ENCODE measurements at places on chromosomes 12 and 14.

DNA sequence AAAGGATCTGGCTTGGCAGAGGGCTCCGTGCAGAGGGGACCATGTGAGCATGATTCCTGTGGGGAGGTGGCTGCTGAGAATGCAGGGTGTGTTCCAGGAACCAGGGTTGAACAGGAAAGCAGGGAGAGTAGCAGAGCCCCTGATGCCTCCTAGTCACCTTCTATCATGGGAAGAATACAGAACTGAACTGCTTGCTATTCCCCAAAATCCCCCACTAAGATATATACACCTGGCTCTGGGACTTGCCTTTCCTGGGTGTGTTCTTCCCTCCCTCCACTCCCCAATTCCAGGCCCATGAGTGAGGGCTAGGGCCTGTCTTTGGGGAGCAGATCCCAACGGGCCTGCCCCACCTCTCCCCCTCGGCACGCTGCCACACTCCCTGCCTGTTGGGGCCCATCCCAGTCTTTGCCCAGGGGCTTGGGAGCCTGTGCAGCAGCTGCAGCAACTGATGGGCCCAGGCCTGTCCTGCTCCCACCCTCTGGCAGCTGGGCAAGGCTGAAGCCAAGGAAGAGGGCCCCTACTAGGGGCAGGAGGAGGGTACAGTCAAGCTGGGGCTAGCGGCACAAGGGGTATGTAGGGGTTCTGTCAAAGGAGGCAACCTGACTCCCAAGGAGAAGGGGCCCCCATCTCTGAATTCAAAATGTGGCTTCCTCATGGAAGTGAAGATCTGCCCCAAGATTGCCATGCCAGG lies 3.2 kb downstream of the AJUBA start:
- no peak for DNase-seq
- H3K36me3 ChIP-seq, result no peaks in the 10 kb centered on the region
- H3K27me3 ChIP-seq, result peaks cover 15% of the 10 kb centered on the region

DNA sequence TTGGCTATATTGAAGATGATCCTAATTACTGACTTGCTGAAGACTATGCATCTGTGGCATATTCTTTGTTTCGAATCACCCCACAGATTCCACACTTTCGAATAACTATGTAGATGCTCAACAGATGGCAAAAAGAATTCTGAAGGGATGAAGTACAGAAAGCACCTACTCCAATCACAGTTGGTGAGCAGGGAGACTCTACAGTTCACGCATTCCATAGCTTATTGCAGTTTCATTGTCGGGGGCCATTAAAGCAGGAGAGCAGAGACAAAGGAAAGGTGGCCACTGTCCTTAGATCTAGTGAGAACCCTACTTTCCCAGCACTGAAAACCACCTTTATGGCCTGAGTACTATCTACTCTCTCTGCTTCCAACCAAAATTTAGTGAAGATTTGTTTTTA lies 191.9 kb downstream of the STXBP6 start:
- H3K4me1 ChIP-seq, result no peaks in the 10 kb centered on the region
- peaks cover 19% of the 10 kb centered on the region for H3K27me3 ChIP-seq

- no peak overlapping the region for H3K4me3 ChIP-seq
- no peaks in the 10 kb centered on the region for H3K4me1 ChIP-seq
Measured at GRCh38 chr12:59972905-59973304, 377.1 kb downstream of the SLC16A7 start.

GRCh38 chr14:68404652-68405183 lies 388.1 kb downstream of the ZFP36L1 start:
- DNase-seq, result no peak
- peak overlapping the region; percentile 100 for H3K27ac ChIP-seq
- H3K4me3 ChIP-seq, result peak overlapping the region; percentile 87
- H3K36me3 ChIP-seq, result peaks cover 25% of the 10 kb centered on the region
- peaks cover 87% of the 10 kb centered on the region for H3K4me1 ChIP-seq
- H3K27me3 ChIP-seq, result no peaks in the 10 kb centered on the region

DNA sequence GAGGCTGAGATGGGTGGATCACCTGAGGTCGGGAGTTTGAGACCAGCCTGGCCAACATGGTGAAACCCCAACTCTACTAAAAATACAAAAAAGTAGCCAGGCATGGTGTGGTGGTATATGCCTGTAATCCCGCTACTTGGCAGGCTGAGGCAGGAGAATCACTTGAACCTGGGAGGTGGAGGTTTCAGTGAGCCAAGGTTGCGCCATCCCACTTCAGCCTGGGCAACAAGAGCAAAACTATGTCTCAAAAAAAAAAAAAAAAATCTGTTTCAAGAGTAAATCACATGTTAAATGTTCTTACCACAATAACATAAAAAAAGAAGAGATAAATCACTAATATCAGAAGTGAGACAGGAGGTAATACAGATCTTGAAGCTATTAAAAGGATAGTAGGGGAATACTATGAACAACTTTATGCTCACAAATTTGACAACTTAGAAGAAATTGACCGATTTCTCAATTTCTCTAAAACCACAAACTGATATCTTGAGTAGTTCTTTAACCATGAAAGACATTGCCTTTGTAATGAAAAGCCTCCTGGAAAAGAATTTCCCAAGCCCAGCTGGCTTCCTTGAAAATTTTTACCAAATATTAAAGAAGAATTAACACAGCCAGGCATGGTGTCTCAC lies 37.7 kb downstream of the TAOK3 start:
- H3K4me1 ChIP-seq, result peaks cover 39% of the 10 kb centered on the region
- H3K27ac ChIP-seq, result no peak overlapping the region
- no peaks in the 10 kb centered on the region for H3K27me3 ChIP-seq
